ENCODE measurements at places on chromosomes 2 and 18. TPM values are rescaled to one million over a fixed set of nuclear protein-coding genes. Genes with fewer than 3 reads are reported as not detected.

- DNase-seq, result no peak
Observed at GRCh38 chr2:176189681-176190641, 1.5 kb downstream of the HOXD1 start.

GRCh38 chr18:23575309-23575651 is 11.0 kb downstream of the NPC1 start:
- no peak for DNase-seq

DNA sequence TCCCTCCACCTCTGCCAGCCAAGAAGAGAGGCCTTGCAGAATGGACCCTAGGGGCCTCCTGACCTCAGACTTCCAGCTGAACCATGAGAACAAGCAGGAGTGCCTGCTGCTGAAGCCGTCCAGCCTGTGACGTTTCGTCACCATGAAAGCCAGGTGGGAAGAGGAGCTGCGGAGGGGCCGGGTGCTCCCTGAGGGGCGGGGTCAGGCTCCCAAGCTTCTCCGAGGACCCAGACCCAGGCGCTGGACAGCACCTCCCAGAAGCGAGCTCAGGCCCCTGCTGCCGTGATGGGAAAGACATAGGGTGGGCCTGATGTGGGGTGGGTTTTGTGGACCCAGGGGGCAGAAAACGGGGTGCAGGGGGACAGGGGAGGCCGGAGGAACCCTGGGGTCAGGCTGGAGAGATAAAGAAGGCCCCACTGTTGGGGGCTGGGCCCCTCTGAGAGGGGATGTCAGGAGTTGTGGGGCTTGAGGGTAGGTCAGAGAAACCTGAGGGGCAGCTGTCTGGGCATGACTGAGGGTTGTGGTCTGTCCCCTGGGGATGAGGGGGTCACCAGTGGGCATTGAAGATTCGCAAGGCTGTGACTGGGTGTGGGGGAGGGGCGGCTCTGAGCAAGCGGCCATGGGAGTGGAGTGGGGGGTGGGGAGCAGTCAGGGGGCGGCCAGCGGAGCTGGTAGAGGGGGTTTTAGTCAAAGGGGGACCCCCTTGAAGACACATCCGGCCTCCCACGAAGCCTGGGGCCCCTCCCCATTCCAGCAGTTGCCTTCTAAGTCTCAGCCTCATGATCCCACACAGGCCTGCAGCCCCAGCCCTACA is 73.4 kb upstream of the ODC1 start:
- no peak for DNase-seq

GRCh38 chr2:140624200-140624599 is 1506.6 kb downstream of the LRP1B start:
- DNase-seq, result no peak

- DNase-seq, result no peak
Observed at GRCh38 chr18:21205695-21206094, 36.3 kb upstream of the GREB1L start.

DNA sequence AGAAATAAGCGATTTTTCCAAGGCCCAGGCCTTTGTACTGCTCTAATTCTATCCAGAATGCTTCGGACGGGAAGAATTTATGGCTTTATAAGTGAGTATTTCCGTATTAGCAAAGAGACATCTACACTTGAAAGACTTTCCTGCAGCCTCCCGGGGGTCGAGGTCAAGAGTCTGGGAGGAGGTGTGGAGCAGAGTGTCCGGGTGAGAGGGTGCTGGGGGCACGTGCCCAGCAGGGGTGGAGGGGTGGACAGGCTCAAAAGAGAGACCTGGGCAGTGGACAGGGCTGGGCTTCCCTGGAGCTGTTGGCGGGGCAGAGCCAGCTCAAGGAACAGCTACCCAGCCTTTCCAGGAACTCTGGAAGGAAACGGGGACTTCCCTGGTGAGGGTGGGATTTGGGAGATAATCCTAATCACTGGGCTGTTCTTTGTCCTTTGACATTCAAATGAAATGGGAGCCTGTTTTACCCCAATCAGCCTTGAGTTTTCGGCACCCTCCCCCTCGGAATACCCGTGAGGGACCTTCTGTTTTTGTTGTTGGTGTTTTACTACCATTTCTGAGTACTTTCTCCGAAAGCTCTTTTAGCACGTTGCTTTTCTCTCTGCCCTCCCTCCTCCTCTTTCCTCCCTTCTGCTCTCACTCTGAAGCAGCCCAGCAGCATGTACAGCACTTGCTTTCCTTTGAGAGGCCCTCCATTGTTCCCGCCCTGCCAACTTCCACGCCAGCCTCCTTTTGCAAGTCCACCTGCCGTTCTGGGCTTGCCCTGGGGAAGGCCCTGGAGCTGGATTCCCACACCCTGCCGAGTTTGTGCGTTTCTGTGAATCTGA is 164.7 kb downstream of the AGAP1 start:
- no peak for DNase-seq

Gene GAL3ST2
- not detected for total RNA-seq

Gene IER3IP1
- 9.1 TPM for total RNA-seq

Gene MDH1B
- total RNA-seq, result 0.19 TPM

Gene PPP1CB
- 1,191 TPM for total RNA-seq

Gene SH3RF3
- 6.3 TPM for total RNA-seq

Data from esophagus muscularis mucosa (tissue), 4 donors.